ENCODE measurements at places on chromosomes 5 and 9. TPM values are rescaled to one million over a fixed set of nuclear protein-coding genes. Genes with fewer than 3 reads are reported as not detected.

GADD45G gene
- 21.0 TPM for polyA plus RNA-seq

UTP15 gene
- 6.1 TPM for polyA plus RNA-seq

RNF183 gene
- polyA plus RNA-seq, result not detected

GRCh38 chr9:10005206-10005605, 607.6 kb downstream of the PTPRD start:
- H3K36me3 ChIP-seq, result no peaks in the 10 kb centered on the region
- H3K4me3 ChIP-seq, result no peak overlapping the region
- H3K4me1 ChIP-seq, result no peaks in the 10 kb centered on the region
- H3K27ac ChIP-seq, result no peak overlapping the region
- no peak for DNase-seq

DNA sequence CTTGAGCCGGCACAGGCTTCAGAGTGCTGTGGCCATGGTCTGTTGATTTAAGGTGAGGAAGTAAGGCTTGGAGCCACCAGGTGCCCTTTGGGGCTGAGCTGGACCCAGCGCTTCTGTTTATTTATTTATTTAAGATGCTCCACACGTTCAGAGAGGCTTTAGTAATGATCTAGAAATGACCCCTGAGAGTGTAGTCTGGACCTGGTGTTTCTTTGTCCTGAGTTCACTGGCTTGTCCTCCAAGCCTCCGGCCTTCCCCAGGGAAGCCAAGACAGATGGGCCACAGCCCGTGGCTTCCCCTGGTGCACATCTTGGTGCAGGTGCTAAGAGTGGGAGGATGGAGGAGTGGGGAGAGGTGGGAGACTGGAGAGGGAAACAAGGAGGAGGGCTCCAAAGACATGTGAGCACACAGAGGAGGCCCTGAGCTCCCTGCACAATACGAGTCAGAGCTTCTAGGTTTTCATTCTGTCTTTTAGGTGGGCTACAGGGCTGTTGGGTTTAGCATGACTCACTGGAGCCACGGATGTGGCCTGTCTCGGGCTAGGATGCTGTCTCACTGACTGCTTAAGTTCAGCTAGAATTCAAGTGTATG, 56.9 kb downstream of the AHRR start:
- H3K4me1 ChIP-seq, result peaks cover 12% of the 10 kb centered on the region
- H3K36me3 ChIP-seq, result no peaks in the 10 kb centered on the region
- no peak overlapping the region for H3K27ac ChIP-seq
- no peak overlapping the region for H3K4me3 ChIP-seq

Data from sigmoid colon (tissue), 7 donors.